ENCODE measurements at places on chromosomes 7 and 10.

DNA sequence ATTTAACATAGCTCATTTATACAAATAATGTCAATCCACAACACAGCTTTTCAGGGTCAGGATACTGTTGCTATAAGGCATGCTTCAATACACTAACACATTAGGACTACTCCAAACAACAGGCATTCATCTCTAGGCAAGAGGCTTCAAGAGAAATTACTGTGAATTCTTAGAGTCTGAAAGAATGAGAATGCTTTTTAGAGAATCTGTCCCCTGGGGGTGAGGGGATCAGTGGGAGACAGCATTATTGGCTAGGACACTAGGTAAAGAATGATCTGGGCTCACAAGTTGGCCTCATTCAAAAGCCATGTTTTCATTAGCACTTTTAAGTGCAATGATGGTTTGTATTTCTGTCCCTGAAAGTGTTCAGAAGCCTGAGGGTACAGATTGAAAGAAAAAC lies 132.6 kb downstream of the SEMA3D start:
- no peak for DNase-seq

DNA sequence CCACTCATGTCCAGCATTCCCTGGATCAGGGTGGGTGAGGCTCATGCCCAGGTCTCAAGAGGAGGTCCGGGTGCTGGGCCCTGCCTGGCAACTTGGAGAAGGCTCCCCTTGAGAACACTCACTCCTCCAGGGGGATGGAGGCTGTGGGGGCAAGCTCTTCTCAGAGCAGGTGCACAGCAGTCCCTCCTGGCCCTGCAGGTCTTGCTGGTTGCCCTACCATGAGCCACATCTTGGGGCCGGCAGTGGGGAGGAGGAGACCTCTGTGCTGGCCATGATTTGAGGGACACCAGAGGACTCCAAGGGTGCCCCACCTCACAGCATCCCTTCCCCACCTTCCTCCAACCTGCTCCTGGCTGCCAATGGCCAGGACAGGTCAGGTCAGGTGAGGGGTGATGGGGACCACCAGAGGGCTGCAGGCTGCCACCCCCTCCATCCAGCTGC lies 87.4 kb upstream of the RET start:
- no peak for DNase-seq

DNA sequence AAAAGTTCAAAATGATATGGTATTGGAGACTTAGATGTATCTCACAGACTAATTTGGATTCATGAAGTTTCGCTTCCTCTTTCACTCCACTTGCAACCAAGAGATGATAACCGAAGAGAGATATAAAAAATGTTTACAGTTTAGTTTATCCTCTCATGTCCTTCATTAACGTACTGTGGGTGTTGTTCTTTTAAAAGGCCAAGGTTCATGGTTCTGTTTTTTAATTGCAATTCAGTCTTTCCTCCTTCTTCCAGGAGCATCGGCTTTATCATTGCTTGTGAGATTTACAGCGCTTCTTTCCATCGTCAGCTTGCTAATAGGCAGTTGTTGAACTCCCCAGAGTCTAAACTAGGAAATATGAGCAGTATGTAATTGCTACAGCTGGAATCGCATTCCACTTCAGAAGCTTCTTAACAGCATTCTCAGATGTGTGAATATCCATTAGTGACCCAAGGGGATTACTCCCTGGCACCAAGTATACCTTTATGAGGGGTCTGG lies 75.9 kb upstream of the HGF start:
- no peak for DNase-seq

GRCh38 chr10:86024281-86025041 lies 342.1 kb downstream of the GRID1 start:
- no peak for DNase-seq

DNA sequence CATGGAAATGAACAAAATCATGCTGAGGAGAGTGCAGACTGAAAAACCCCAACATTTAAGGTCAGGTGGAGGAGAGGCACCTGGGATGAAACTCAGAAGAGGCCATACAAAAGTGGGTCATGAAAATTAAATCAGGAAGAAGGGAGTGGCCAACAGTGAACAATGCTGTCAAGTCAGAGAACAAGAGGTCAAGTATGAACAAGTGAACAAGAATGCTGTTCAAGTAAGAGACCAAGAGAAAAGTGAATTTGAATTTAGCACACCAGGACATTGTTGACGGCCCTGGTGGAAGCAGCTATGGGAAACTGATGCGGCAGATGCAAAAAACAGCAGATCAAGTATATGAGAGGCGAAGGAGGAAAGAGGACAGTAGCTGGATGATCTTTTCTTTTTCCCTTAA lies 7.9 kb downstream of the CEP41 start:
- DNase-seq, result peak; percentile 3

DNA sequence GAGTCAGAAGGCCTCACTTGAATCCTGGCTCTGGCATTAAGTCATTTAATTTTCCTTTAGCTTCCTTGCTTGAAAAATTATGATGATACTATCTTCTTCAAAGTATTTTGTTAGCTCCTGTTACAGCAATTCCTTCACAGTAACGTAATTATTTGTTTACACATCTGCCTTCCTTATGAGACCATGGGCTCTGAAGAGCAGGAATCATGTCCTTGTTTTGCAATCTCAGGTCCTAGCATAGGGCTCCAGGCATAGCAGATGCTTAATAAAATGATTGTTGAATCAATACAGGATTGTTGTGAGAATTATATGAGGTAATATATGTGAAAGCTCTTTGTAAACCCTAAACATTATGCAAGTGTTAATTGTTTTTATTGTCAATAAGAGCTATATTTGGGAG lies 25.5 kb downstream of the KLHDC10 start:
- DNase-seq, result no peak

DNA sequence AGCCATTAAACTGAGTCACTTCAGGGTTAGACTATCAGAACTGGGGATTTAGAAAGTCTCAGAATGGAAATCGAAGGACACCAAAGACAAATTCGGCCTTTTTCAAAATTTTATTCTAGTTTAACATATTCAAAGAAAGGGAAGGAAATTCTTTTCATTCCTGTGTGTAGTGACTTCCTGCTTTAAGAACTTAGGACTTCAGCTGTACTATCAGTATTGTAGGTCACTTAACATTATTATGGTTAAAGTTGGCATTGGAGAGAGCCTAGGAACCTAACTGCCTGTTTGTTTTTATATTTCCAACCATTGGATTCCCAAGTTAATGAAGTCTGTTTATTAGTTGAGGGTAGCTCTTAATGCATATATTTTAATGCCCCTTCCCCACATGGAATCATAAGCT lies 63.7 kb downstream of the PTEN start:
- DNase-seq, result peak; percentile 43

DNA sequence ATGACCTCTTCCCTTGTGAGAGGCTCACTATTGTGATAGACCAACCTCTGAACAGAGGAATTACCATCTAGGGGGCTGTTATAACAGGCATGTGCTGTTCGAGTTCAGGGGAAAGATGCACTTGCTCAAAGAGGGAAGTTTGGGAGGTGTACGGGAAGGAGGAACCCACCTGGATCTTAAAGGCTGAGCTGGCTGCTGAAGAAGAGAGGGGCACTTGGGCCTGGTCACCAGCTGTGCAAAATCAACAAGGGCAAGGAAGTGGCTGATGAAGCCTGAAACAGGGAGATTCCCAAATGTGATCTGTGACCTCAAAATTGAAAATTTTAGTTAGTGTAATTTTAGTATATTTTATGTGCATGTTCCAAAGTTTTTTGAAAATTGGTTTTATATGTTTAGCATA lies 407.2 kb downstream of the AUTS2 start:
- no peak for DNase-seq

- no peak for DNase-seq
Observed at GRCh38 chr7:159197066-159197975, 52.7 kb upstream of the VIPR2 start.

DNA sequence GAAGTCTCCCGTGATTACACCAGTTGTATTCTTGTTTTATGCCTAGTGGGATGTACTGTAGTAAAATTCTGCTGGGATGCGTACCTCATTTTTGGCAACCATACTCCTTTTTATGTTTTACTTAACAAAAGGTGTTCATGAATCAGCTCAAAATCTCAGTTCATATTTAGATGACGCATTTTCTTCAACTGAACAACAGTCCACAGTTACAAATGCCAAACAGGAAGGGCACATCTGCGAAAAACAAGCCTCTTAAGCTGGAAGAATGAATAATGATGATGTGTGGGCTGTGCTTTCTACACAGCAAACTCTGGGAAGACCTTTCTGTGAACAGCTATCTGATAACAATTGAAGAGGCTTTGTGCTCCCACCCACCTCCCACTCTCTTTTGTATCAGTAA lies 68.4 kb upstream of the NRBF2 start:
- no peak for DNase-seq

- DNase-seq, result peak; percentile 15
Observed at GRCh38 chr10:86693721-86694369, 25.5 kb downstream of the LDB3 start.

DNA sequence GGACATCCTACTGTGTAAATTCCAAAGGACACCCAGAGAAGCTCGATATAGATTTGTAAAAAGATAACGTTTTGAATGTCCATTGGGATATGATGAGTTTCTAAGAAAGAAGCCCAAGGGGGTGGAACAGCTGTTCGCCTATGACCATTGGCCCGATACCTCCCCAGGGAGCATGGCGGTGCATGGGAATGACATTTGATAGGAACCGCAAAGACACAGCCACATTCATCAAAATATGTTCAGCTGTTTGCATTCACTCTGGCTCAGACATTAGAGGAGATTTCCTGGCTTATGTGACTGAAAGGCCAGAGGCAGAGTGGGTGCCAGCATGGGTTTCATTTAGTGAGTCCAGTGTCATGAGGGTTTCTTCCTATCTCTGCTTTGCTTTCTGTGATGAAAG lies 56.0 kb upstream of the BAIAP2L1 start:
- DNase-seq, result no peak

DNA sequence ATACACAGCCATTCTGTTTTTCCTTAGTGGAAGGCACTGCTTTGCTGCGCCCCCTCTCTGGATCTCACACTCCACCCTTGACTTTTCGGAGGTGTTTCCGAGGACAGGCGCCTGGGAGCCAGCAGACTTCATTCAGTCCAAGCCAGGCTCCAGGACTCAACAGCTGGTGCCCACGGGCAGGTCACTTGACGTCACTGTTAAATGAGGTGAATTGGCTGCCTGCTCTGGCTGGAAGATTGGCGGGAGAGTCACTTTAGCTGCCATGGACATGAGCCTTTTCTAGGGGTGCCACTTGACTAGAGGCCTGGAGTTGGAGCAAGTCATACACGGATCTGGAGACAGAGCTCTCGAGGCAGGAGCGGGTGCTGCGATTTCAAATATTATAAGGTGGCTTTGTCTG lies 3.2 kb downstream of the HTRA1 start:
- no peak for DNase-seq

DNA sequence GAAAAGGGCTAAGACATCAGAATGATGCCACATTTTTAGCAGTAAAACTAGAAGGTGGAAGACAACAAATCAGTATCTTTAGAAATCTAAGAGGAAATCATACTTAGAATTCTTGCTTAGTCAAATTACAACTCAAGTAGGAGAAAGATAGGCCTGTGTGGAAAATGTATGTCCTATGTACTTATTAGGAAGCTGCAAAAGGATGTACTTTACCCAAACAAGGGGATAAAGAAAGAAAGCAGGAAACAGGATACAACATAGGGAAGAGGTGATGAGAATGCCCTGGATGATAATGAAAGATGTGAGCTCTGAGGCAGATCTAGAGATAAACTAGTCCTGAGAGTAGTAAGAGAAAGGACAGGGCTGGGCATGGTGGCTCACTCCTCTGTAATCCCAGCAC lies 54.9 kb downstream of the RNLS start:
- no peak for DNase-seq

DNA sequence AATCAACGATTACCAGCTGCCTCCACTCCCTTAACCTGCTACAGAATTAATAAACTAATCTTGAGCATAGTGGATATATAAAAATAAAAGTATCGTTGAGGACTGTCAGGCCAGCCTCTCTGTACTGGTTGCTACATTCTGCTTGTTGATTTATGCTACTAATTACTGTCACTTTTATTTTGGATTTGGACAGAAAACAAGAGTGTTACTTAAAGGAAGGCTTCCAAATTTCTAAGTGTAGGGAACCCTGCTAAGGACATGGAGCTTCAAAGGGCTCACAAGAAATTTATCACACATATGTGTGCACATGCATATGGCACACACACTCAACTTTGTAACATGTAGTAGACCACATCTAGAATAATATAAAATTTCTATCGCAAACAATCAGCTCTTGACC lies 141.2 kb upstream of the ANKRD1 start:
- DNase-seq, result no peak

DNA sequence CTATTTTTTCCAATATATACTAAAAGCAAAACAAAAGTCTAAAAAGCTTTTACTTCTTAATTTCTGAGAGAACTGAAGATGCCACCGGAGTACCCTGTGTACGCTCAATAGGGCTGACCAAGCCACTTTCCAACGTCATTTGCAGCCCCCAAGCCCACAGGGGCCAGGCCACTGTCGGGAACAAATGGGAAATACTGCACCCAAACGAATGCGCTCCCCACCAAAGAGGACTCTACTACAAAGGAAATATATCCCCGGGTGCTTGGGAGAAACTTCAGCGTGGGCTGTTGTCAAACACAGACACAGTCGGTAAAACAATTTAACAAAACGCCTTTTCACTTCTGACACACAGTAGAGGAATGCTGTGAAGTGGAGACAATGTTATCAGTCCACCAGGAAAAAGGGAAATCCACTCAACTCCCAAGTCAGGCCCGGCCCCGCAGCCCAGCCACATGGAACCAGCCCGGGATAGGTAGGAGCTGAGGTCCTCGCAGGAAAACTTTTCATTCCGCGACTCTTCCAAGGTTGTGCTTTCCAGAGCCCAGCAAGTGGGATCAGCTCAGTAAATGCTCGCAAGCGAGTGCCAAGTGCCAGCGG lies 1.4 kb downstream of the PARD3 start:
- DNase-seq, result no peak

DNA sequence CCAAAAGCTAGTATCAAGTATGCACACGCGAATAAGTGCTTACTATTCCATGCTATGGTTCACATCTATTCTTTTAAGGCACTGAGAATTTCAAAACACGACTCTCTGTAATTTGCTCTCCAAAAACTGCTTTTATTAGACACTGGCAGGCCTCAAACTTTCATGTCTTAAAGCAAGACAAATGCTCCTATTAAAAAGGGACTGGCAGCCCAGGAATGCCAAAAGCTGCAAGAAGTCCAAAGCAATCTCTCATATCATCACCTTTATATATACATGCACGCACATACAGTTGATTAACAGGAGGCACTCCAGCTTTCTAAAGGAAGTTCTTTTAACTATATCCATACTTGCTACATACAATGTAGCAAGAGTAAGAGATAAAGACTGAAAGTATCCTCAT lies 34.8 kb downstream of the UBE2H start:
- DNase-seq, result no peak

GRCh38 chr10:79313911-79314439 lies 33.3 kb upstream of the PPIF start:
- no peak for DNase-seq
